ENCODE measurements at places on chromosomes 11 and 22.

DNA sequence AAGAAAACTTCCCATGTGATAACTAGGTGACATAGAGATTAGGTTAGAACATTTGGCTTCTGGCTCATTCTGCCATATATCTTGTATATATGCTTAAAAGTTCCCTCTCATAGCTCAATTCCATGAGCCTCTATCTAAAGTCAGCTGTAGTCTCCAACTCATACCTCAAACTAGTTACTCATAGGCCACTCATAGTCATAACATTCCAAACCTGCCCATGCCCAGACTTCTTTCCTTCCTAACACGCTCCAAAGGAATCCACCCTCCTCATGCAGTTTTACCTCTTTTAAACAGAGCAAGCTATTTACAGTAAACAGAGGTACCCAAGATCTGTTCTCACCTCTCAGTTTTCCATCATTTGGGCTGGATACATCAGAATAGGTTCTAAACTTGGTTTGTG is 39.4 kb downstream of the GLYATL2 start:
- no peak for DNase-seq

DNA sequence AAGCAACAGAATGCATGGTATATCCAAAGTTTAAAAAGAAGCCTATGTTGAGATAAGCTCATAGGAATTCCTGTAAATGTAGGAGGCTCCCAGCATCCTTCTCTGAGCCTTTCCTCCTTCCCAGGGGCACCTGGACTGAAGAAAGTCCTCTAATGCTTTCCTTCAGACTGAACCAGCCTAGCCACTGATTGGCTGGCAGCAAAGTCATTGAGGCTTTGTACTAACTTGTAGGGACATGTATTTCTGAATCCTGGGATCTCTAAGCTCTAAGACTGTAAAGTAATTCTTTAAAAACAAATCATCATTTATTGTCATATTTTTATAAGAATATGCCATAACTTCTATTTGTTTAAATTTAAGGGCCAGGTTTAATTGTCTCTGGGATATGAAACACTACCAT is 23.9 kb upstream of the PANX1 start:
- DNase-seq = no peak

GRCh38 chr22:16721961-16722360 is 103.2 kb downstream of the XKR3 start:
- no peak for DNase-seq

GRCh38 chr22:46942799-46943785 is 180.6 kb downstream of the TBC1D22A start:
- no peak for DNase-seq

- DNase-seq = no peak
These were observed 129.1 kb downstream of the EHF start for GRCh38 chr11:34749666-34750659.

GRCh38 chr22:23898006-23898974 is 4.1 kb downstream of the MIF start:
- peak; percentile 38 for DNase-seq

DNA sequence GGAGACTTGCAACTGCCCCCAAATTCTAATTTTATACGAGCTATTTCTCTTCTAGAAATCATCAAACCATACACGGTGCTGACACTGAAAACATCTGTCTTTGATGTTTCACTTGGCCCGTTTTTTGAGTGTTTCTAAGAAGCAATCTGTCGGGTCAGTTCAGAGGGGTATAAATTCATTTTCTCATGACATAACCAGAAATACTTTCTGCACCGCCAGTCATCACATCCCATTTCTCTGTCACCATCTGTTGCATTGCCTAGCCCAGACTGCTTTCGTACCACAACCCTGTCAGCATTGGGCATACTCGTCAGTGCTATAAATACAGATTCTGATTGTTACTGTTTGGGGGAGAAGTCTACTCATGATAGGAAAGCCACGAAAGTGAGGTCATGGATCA is 63.1 kb upstream of the CCDC90B start:
- DNase-seq = no peak

- DNase-seq = no peak
These were observed 99.8 kb upstream of the ALX4 start for GRCh38 chr11:44409558-44410236.

GRCh38 chr11:134047586-134047999 is 21.3 kb upstream of the JAM3 start:
- no peak for DNase-seq

DNA sequence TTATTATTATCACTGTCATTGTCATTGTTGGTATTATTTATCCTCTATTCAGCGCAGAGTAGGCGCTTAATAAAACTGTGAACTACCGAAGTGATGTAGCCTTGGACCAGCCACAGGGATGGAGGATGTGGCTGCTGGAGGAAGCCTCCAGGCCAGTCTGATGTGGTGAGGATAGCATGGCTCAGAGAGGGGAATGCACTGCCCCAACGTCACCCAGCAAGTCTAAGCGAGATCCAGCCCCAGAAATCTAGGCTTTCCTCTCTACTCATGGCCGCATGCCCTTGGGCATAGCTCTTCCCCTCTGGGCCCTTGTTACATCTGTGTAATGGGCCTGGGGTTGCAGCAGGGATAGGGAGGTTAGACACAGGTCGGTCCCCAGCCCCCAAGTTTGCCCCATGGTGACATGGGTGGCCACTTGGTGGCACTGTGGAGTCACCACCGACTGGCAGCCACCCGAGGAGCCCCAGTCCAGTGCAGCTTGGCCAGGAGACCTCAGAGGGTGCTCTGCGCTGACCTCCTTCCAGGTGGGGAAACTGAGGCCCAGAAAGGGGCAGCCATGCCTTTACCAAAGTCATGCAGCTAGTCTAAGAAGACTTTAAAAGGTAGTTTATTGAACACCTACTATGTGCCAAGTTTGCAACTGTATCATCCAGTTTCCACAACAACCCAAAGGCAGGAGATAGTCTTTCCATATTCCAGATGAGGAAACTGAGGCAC is 395.7 kb downstream of the MN1 start:
- DNase-seq = peak; percentile 52

- DNase-seq = no peak
These were observed 799.4 kb upstream of the TENM4 start for GRCh38 chr11:80240245-80240644.

DNA sequence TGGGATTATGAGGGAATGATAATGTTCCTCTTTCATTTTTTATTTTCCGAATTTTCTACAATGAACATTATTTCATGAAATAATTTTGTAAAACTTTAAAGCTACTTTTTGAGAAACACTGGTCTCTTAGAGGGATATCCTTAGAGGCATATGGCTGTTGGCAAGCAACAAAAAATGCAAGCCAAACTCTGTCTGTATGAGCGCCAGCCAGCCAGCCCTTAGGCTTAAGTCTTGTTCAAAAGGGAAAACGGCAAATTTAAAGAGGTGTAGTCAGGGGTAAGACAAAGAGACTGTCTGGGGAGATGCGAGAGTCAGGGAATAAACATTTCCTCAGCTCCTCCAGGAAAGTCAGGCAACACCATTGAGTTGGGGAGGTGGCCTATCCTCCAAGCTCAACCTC is 22.5 kb downstream of the ASCC2 start:
- no peak for DNase-seq

GRCh38 chr11:130651066-130651855 is 202.8 kb downstream of the ADAMTS15 start:
- no peak for DNase-seq

DNA sequence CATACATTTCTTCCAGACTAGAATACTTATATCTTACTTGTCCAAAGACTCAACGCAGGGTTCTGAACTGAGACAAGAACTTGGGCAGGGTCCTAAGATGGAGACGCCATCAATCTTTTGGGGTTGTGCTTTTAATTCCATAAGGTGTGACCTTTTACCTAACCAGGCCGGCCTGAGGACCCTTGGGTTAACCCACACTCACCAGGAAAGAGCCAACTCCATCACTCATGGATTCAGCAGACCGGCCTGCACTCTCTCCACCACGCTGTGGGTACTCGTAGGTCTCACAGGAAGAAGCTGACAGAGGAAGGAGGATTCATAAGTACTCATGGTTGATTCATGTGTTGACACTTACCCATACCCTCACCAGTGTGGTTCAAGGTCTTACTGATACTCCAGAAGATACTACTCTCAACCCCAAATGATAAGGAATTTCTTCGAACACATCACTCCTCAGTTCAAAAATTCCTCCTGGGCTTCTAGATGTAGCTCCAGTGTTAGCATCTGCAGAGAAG is 36.2 kb downstream of the USP35 start:
- DNase-seq = no peak

GRCh38 chr22:19504900-19505734 is 19.1 kb downstream of the CLDN5 start:
- DNase-seq = no peak

- DNase-seq = no peak
These were observed 27.4 kb upstream of the MUC15 start for GRCh38 chr11:26599425-26599824.
